ENCODE measurements at places on chromosomes 7 and 10.

GRCh38 chr10:28676326-28676967 is 874 bp upstream of the BAMBI start:
- DNase-seq: no peak

DNA sequence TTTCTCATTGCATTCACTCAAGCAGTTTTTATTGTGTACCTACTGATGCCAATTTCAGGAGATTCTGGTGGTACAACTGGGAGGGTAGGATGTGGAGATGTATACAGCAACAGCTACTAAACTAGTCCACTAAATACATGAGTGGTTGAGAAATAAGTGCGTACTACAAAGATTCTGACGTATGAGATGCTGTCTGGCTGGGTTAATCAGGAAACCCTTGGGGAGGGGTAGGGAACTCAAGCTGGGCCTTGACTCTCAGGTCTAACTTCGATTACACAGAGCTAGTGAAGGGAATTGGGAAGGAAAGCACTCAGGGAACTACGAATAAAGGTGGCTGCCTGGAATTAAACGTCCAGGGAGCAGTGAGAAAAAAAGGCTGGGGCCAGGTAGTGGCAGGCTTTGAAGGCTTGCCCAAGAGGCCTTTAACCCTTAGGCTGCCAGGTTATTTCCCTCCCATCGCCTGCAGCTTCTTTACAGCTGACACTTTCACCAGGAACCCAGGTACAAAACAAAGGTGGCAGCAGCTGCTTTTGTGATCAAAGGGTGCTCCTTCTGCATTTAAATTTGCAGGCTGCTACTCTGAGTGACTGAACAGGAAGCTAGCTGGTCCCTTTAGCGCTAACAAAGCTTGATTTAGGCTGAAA is 3.2 kb downstream of the MMS19 start:
- no peak for DNase-seq

DNA sequence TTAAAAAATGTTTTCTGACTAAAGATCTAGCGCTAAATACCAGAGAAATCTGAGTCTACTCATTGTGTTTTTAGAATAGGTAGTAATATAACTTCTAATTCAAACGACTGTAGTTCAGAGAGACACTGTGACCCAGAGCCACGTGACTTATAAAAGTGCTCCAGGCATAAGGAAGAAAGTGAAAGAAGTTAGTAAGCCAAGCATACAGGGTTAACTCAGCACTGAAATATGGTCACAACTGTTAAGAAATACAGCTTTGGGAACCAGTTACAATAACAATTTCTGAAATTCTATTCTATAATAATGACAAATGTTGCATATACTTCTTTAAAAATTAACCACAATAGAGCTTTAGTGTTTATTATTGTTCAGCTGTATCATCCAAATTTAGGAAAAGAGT is 119.1 kb downstream of the TFEC start:
- no peak for DNase-seq

GRCh38 chr7:122448893-122449589 is 144.5 kb upstream of the FEZF1 start:
- DNase-seq: no peak

GRCh38 chr10:117545141-117546019 is 2.8 kb downstream of the EMX2 start:
- peak; percentile 34 for DNase-seq

DNA sequence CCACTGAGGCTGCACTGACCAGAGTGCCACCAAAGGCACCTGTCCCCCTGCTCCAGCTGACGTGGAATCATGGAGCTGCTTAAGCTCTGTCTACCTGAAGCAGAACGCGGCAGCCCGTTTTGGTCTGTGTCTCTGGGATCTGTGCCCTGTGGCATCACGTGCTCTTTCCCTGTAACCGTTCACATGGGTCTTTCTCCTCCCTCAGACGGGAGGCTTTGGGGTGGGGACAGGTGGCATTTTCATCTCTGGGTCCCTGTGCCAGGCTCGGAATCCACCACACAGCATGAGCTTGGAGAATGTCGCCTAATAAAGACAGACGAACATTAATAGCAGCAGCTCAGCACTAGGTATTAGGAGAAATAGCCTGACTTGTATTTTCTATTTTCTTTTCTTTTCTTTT is 1.6 kb upstream of the ADAP1 start:
- DNase-seq: no peak

GRCh38 chr7:76302347-76303201 is at the start of gene HSPB1:
HSPB1 (plus strand) TSS chr7:76302673; CDS start chr7:76302713, 40 bp downstream.
- DNase-seq: peak; percentile 94

GRCh38 chr10:26457088-26457487 is 18.9 kb downstream of the APBB1IP start:
- peak; percentile 37 for DNase-seq

DNA sequence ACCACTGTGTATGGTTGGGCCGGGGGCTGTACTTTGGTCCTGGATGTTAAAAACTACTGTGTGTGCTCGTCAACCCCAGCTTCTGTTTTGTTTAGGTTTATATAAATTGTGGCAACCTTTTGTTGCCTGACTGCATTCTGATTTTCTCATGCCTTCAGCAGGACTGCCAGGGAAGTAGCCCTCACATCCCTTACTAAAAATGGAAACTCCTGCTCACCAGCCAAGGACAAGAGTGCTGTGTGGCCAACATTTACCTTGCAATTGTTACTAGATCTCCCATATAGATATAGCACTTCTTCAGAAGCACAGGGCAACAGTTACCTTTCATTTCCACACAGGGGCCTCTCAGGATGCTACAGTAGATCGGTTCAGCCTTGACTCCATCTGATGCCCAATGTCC is 174.4 kb downstream of the TAX1BP1 start:
- no peak for DNase-seq

DNA sequence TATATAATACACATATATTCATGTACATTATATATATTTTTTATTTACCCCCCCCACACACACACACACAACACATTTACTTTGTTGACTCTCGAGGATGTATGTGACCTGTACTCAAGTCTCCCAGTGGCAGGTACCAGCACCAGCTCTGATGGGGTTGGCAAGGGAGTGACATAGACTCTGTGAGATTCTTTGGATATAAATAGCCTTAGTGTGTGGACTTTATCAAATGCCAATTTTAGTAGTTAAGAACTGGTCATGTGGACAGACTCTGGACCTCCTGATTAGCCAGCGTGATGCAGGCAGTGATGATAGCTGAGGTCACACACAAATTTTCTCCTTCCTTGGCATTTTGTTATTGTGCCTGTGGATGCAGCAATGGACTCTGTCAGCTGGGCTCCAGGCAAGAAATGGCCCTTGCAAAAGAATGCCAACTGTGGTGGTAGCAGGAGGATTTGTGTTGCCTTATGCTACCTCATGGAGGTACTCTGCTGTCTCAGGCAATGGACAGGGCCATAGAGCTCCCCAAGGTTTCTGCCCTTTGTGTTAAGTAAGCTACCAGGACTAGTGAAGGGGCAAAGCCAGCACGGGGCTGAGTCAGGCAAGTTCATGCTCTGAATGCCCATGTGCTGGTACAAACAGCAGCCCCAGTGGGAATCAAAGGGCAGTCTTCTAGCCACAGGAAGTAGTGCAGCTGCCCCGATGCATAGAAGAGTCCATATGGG is 224.6 kb upstream of the ZWINT start:
- no peak for DNase-seq
